Stimulated activated CD8-positive, alpha-beta memory T cell treated with anti-CD3 and anti-CD28 coated beads, Interleukin-4, amount 100 ng/mL, for 4 hours (primary cell): ENCODE measurements at places on chromosomes 3 and 15.

DNA sequence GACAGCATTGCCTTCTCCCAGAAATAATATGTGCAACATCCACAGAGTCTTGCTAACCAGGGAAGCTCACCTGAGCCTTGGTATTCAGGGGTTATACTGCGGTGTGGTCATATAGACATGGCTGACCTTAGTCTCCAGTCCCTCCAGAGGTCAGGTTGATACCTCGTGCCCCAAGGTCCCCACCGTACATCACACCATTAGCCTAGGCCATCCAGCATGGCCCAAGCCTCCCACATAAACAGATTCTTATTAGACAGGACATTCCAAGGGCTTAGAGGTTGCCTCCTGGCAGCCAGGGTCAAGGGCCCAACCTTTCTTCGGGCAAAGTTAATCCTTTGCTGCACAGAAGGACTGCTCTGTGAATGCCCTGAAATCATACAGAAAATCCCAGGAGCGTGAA is 18.8 kb downstream of the ACAN start:
- DNase-seq = no peak

- no peak for DNase-seq
These were observed 123.0 kb downstream of the MEGF11 start for GRCh38 chr15:66130496-66131034.

- peak; percentile 62 for DNase-seq
These were observed 7.6 kb downstream of the PFKFB4 start for GRCh38 chr3:48548729-48549705.

- no peak for DNase-seq
These were observed 27.3 kb upstream of the PRTG start for GRCh38 chr15:55770261-55770660.

DNA sequence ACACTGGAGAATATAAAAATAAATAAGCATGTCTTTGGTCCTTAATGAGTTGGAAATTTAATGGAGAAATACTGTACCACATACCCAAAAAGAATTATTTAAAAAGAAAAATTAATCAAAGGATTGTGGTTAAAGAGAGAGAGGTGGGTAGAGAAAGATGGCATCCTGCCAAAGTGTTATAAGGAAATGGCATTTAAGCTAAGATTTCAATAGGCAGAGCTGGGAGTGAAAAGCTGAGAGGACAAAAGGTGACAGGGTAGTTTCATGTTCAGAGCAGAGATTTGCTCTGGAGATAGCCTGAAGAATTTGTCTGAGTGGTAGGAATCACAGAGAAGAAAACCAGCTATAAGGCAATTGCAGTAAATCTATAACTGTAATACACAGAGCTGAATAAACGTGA is 181.0 kb downstream of the SI start:
- no peak for DNase-seq

DNA sequence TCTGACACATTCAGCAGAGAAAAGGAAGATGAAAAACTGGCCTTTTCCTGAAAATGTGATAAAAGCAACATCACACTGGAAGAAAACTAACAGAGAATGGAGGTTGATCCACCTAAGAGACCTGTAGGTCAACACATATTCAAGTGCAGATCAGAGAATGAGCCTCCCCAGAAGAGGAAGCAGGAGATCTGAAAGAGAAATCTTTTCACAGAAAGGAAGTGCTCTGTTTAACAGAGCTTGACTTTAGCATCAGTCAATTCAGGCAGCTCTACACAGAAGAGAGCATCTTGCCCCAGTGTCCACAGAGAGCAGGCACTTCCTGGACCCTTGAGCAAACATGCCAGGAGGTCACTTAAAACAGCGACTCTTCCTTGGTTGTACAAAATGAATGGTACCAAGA is 655.4 kb upstream of the GBE1 start:
- no peak for DNase-seq

- DNase-seq = no peak
These were observed 59.2 kb downstream of the CDIN1 start for GRCh38 chr15:36638671-36639070.

- DNase-seq = peak; percentile 53
These were observed 15.6 kb downstream of the SMAD3 start for GRCh38 chr15:67080900-67081431.

- DNase-seq = no peak
These were observed 57.7 kb upstream of the BNIP2 start for GRCh38 chr15:59746777-59747176.

DNA sequence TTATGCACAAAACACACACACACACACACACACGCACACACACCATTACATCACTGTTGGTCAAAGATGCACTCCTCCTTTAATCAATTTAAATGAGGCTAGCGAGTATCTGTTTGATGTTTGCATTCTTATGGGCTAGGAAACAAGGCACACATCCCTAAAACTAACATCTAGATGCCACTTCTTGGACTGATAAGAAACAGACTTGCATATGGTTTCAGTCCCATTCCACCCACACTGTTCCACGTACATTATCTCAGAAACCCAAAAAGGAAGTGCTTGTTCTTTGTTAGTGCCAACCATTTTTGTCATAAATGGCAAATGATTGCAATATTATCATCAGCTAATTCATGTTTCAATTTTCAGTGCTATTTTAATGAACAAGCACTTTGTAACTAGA is 69.5 kb downstream of the CCR1 start:
- no peak for DNase-seq

- DNase-seq = no peak
These were observed 39.1 kb downstream of the PAK2 start for GRCh38 chr3:196778755-196779154.

- no peak for DNase-seq
These were observed 20.6 kb downstream of the SNAPC5 start for GRCh38 chr15:66477011-66477410.

- DNase-seq = no peak
These were observed 117.5 kb downstream of the APBA2 start for GRCh38 chr15:29003191-29003839.

DNA sequence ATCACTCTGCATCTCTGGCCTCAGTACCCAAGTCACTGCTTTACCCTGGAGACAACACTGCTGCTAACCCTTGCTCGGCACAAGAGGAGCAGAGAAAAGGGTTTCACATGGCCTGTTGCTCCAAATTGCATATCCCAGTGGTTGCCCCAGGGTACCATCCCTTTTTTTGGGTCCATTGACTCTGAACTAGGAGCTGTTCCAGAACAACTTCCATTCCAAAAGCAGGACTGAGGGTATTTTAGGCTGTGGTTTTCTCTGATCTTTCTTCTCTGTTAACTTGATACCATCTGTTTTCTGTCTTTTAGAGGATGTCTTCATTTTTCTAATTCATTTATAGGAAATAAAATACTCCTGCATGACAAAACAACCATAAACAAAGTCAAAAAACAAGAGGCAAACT is 17.3 kb upstream of the RYK start:
- DNase-seq = no peak

DNA sequence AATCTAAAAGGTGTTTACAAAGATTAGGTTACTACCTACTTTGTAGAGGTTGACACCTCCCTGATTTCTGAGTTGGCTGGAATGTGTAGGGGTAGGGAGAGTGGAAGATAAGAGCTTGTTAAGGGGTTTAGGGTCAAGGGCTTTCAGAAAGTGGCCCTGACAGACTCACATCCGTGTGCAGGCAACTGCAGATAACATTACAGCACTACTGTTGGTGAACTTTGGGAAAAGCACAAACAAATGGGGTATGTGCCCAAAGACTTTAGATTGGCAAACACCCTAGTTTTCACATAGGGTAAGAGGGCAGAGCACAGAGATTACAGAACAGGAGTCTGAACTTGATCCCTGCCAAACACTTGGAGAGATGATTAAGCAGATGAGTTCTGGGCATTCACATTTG is 375.7 kb downstream of the EPHB1 start:
- DNase-seq = no peak

DNA sequence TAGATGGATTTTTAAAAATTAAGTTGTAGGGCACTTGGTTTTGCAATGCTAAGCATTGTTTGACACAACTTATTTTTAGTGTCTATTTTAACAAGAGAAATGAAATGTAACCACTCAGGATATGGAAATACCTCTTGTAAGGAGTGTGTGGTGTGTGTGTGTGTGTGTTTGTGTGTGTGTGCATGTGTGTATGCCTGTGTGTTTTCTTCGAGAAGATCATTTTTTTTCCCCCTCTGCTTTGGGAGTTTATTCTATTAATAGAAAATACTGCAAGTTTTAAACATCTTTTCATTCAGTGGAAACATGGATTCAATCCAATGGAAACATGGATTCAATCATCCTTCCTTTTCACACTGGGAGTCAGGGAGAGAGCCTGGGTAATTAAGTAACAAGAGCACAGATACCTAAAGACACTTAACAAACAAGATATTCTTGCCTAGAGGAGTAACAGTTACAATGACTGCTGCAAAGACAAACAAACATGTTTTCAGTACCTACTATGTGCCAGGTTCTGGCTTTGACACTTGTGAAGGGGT is 567.2 kb upstream of the TBL1XR1 start:
- no peak for DNase-seq

DNA sequence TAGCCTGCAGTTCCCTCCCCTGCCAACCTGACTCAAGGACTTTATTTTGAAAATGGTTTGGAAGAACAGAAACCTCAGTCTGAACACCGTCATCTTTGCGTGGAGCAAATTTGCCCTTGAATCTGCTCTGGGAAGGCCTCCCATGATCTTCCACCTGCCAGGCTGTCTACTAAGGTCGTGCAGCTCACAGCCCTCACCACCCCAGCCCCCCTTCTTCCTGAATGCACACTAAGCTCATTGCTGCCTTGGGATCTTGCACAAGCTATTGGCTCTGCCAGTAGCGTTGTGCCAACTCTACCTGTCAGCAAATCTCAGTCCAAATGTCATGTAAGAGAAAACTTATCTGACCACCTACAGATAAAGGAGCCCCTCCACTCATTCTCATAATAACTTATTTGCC is 141.5 kb downstream of the USP13 start:
- no peak for DNase-seq
